ENCODE measurements at places on chromosomes 5 and 9.

- DNase-seq, result no peak
These were observed 1.3 kb downstream of the RANBP3L start for GRCh38 chr5:36300191-36300926.

DNA sequence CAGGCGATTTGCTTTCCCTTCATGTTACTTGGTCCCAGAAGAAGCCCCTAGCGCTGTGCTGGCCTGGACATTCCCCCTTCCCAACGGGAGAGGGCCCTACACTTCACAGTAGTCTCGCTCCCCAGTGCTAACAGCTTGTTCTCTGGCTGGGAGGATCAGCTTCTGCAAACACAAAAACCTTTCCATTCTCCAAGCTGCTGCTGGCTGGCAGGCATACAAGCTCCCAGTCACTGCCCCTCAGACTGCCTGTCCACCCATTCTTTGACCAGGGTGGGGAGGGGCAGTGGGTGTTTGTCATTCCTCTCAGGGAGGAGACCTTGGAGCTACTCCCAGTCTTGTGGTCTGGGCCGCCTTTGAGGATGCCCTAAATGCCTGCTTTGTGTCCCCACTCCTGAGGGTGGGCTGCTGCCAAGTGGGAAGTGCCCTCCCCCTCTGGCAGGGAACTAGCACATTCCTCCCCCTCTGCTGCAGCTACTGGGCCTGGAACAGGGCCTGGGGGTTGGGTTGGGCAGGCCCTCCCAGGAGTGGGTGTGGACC is 20.8 kb downstream of the ENHO start:
- DNase-seq, result peak; percentile 51

- DNase-seq, result no peak
These were observed 161.7 kb upstream of the MVB12B start for GRCh38 chr9:126164796-126165525.

DNA sequence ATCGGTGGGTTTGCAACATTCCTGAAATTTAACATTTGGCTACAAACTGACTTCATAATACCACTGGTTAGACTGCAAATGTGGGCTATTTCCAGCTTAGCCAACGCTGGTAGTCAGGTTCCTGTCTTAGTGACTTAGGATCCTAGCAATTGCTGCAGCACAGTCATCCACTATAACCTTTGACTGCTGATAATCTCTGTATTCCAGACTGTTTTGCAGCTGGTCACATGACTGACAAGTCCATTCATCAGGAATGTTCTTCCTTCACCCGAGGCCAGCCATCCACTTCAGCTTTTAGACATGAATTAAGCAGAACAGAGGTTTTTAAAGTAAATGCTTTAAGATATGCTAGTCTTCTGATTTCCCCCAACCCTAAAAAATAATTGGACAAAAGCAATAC is 425.9 kb upstream of the MPDZ start:
- no peak for DNase-seq

DNA sequence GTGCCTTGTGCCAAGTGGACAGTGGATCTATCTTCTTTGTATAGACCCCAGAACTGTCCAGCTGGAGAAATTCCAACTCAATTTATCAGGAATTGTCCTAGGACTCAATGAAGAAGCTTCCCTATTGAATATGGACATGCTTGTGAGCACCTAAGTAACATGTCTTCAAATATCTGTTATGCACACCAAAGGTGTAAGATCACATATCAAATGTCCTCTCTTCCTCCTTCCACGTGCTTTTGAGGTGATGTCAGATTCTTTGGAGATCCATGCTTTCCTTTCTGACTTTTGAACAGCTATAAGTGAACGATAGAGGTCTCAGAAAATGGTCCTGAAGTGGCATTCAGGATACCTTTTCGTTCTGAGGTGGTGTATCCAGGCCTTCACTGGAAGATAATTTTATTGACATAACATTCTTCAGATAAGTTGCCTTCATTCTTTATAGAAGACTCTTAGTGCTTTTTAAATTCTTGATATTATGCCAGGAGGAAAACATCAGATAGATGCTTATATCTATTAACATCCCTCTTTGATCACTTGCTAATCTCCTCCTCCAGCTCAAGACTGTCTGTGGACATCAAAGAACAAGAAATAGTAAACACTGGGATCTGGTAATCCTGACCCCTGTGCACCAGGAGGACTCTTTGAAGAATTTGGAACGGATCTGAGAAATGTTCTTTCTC is 246.4 kb downstream of the SMARCA2 start:
- no peak for DNase-seq

DNA sequence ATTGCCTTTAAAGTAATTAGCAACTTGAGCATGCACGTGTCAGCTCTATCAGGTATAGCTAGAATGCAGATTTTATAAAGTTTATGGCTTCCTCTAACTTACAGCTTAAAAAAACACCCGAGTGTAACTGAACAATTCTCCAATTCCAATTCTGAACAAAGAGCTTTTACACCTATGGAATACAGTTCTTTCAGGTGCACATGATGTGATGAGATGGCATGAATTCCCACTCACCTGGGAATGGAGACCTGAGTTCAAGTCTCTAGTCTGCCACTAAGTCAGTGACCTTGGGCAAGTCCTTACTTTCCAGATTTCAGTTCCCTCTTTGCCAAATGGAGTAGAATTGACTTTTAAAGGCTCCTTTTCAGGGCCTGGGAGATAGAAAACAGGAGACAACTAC is 1.8 kb downstream of the ZFAND5 start:
- DNase-seq, result no peak

- DNase-seq, result no peak
These were observed 138.9 kb downstream of the KCNN2 start for GRCh38 chr5:114500756-114501155.

DNA sequence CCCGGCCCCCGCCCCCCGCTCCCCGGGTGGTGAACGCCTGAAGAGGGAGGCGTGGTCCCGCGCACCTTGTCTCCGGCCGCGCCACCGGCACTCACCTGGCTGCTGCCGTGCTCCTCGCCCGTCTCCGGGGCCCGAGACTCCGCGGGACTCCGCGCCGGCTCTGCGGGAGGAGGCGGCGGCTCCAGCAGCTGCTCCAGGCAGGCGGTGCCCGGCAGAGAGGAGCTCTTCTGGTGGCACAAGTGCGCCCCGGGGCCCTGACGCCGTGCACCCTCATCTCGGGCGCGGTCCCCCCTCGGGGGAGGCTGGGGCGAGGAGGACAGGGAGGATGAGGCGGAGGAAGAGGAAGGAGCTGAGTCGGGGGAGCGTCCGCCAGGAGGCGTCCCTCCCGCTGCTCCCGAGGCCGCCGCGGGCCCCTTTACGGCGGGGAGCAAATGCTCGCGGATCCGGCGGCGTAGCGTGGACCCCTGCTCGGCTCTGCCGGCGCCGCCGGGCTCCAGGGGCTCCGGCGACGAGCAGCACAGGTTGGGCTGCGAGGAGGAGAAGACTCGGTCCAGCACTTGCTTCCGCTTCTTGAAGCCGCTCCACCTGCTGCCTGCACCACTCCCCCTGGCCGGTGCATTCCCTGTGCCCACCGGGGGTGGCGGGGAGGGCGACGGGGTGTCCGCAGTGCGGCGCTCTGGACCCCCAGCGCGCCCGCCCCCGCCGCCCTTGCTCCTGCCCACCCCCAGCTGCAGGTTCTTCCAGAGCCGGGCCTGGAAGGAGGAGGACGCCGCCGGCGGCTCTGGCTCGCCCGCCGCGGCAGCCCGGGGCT is 928 bp downstream of the MCTP1 start:
- DNase-seq, result peak; percentile 79

DNA sequence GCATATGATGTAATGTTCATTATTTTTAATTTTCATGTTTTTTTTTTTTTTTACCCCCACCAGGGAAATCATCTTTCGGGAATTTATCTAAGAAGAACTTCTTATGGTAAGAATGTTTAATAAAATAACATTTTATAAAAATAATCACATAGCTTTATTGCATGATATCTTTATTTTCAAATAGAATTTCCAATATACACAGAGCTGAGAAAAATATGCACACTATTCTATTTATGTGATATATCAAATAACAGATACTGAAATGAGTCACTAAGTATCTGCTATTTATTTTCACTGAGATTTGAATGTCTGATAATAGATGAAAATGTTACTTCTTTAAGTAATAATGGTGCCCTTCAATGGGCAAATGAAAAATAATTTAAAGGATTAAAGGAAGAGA is 1217.3 kb downstream of the MAT2B start:
- DNase-seq, result no peak

GRCh38 chr5:113451797-113452196 is 17.0 kb upstream of the TSSK1B start:
- DNase-seq, result no peak

GRCh38 chr9:68640421-68641089 is 64.5 kb upstream of the PIP5K1B start:
- no peak for DNase-seq

GRCh38 chr5:151184316-151185042 is 26.9 kb upstream of the ANXA6 start:
- no peak for DNase-seq

- no peak for DNase-seq
These were observed 41.3 kb downstream of the HABP4 start for GRCh38 chr9:96491079-96491879.

- no peak for DNase-seq
These were observed 13.5 kb downstream of the TRAF1 start for GRCh38 chr9:120912958-120913646.

GRCh38 chr5:139752506-139753473 is 42.8 kb upstream of the PSD2 start:
- no peak for DNase-seq

GRCh38 chr9:122788831-122789230 is at the start of gene OR5C1:
OR5C1 (plus strand) TSS chr9:122788933; CDS start chr9:122788933, 0 bp downstream.
- DNase-seq, result no peak

GRCh38 chr5:178204935-178205748 is 809 bp downstream of the HNRNPAB start:
- DNase-seq, result peak; percentile 82

GRCh38 chr5:56513141-56513540 is 280.0 kb upstream of the ANKRD55 start:
- no peak for DNase-seq

- no peak for DNase-seq
These were observed 309.8 kb downstream of the TRPM3 start for GRCh38 chr9:70811638-70812037.

DNA sequence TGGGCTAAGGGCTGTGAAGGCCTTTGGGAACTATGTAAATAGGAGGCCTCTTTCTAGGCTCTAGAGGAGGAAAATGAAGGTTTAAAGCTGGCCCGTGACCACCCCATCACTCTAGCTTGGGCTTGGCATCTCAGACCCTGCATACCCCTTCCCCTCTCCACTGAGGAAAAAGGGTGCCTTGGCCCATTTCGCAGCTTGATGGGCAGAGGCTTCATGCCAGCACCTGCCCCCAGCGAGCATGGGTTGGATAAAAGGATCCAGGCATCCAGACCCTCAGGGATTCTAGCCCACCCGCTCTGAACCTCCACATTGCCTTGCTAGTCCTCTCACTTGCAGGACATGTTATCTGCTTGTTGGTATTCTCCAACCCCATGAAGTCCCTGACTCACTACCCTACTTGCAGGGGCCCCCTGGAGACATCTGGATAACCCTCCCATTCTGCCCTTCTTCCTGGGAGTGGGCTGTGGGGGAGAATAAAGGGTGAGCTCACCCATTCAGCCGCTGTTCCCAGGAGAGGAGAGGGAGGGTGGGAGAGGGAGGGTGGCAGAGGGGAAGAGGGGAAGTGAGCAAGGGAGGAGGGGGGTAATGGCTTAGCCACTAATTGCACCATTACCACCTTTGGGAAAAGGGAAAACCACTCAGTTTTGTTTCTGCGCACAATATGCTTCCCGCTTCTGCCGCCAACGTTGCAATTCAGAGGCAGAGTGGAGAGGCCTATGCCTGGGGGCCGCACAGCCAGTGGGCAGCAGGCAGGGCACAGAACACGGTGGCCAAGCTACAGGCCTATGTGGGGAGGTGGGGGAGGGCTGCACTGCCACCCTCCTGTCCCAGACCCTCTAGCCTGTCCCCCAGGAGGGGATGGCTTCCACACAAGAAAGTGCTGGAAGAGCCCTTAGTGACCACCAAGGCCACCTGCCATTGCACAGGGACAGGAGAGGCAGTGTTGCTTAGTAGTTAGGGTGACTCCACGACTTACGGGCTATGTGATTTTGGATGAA is 2.1 kb upstream of the CAMK2A start:
- no peak for DNase-seq

DNA sequence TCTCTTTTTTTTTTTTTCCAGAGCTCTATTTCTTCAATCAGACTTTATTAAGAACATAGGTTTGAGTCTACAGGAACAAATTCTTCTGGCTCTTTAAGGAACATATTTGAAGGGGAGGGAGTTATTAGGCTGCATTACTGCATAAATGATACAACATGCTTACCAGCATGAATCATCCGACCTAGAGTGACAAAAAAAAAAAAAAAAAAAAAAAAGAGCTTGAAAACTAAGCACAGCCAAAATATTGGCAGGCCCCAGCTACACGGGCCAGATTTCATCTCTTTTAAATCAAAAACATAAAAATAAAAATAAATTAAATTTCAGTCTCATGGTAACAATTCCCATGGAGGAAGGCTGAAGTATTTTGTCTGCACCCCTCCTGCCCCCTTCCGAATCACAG is 26.3 kb downstream of the MSX2 start:
- no peak for DNase-seq

DNA sequence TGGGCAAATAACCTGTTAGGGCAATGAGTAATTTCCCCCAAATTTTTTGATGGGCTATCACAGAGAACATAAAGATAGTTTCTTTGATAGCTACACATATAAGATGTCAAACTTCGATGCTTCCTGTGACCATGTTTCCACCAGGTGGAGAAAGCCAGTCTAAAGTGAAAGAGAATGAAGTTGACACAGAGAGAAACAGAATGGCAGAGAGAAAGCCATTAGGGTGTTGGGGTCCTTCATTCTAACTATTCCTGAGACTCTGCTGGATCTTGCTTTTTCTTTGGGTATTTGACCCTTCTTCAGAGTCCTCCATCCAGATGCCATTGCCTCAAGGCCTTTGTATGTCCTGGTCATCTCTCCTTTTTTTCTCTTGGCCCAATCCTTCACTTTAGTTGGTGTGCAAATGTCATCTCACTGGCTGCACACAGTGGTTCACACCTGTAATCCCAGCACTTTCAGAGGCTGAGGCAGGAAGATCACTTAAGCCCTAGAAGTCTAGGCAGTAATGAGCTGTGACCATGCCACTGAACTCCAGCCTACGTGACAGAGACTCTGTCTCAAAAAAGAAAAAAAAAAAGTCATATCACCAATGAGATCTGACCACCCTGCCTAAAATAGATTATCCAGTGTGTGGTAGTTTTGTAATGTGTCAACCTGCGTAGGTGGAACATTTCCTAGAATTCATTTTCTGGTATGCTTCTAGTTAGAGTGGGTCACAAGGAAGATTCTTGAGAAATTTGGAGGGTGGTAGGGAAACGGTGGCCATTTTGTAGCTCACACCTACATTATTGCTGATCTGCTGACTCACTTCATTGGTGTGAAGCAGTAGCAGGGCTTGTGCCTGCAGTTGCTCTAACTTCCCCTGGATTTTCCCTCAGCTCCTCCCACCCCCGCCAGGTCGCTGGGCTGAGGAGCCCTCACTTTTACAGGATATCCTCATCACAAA is 20.8 kb upstream of the KIF2A start:
- DNase-seq, result no peak

DNA sequence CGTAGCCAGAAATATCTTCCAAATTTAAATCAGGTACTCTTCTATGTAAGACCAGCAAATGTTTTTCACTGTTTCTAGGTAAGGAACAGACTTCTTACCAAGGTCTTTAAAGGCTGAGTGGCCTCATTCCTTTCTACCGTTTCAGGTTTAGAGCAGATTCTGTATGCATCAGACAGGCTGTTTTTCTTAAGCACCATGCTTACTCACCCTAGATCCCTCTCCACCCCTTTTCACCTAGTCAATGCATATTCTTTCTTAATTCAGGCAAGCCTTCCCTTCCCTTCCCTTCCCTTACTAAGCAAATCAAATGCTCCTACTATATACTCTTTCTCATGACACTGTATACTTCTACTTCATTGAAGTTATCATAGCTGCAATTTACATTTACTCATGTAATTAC is 70.7 kb downstream of the RFX3 start:
- peak; percentile 35 for DNase-seq

GRCh38 chr9:35414889-35415288 is 75.0 kb upstream of the RUSC2 start:
- no peak for DNase-seq

Measured in GM23338 (cell line).